ENCODE measurements at places on chromosomes 4 and X.

- DNase-seq = no peak
Measured at GRCh38 chr4:123297836-123298235, 98.8 kb upstream of the SPRY1 start.

- no peak for DNase-seq
Measured at GRCh38 chr4:127450276-127450675, 182.5 kb upstream of the INTU start.

GRCh38 chr4:67346654-67347053 is 198.6 kb downstream of the CENPC start:
- no peak for DNase-seq

DNA sequence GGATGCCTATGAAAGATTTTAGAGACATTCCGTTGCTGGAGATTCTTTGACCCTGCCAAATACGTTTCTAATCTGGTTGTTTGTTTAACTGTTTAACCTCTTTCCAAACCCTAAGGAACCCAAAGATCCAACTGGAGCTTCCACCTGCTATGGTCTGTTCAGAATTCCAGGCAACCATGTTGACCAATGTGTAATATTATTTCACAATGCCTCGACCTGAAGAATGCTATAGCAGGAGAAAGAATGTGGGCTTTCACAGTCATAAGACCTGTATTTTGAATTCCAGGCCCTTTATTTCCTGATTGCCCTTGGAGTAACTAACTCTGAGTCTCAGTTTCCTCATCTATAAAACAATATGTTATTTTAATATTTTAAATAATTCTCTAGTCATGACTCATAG is 90.8 kb downstream of the COL25A1 start:
- DNase-seq = no peak

- no peak for DNase-seq
Measured at GRCh38 chr4:141654098-141654497, 17.7 kb downstream of the IL15 start.

DNA sequence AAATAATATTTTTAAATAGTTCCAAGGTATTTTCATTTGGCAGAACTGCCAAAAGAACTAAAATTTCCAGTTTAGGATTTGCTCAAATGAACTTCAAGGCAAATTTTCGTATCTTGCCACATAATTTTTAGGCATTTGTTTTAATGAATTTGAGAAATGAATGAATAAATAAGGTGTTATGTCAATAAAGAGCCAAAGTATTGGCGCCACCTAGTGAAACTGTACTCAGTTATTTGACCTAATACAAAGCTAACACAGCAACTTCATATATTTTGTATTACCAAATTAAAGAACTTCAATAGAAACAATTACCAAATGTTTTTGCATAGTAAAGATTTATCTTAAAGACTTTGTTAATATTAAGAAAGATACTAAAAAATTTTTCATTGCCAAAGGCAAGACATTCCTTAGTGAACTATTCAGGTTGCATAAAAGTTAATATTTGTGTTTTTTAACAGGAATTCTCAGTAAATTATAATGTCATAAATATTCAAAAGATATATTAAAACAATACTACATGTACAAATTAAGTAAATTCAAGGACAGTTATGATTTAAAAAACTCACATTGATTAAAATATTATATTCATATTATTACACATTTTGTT is 50.3 kb downstream of the STPG2 start:
- no peak for DNase-seq

- DNase-seq = peak; percentile 30
Measured at GRCh38 chr4:337932-338758, 531 bp downstream of the ZNF141 start.

- DNase-seq = no peak
Measured at GRCh38 chr4:150078579-150079080, 385 bp downstream of the DCLK2 start.

DNA sequence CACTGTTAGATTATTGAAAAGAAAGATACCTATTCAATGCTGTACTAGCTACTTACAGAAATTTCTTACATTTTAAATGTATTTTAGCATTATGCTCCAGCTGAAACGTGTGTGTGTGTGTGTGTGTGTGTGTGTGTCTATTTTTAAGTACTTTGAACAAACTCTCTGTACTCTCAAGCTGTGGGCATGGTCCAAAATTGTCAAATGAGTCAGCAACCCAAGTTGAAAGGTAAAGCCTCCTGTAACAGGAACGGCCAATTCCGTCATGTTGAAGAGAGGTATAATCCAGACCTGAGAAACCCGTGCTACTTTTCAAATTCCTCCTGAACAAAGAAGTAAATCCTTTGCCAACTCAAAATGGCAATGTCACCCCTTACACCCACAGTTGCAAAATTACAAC is 20.5 kb downstream of the MAOB start:
- no peak for DNase-seq

- no peak for DNase-seq
Measured at GRCh38 chr4:48235050-48235449, 34.6 kb downstream of the TEC start.

GRCh38 chr4:121712001-121712651 is 15.3 kb upstream of the ANXA5 start:
- DNase-seq = no peak

DNA sequence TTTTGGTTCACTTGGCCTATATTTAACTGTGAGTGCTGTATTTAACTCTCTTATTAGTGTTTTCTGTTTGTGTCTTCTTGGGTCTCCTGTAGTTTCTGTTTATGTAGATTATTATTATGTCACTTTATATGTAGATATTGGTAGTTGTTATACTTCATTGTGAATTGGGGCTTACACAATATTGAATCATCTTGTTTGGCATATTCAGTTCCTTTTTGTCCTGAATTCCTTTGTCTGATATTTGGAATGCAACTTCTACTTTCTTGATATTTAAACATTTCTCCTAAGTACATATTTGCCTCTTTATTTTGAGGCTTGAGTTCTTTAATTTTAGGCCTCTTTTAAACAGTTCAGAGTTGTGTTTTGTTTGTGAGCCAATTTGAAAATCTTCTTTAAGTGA is 544.8 kb upstream of the ADGRL3 start:
- DNase-seq = no peak

GRCh38 chr4:125728568-125728967 is 413.8 kb downstream of the FAT4 start:
- DNase-seq = no peak

DNA sequence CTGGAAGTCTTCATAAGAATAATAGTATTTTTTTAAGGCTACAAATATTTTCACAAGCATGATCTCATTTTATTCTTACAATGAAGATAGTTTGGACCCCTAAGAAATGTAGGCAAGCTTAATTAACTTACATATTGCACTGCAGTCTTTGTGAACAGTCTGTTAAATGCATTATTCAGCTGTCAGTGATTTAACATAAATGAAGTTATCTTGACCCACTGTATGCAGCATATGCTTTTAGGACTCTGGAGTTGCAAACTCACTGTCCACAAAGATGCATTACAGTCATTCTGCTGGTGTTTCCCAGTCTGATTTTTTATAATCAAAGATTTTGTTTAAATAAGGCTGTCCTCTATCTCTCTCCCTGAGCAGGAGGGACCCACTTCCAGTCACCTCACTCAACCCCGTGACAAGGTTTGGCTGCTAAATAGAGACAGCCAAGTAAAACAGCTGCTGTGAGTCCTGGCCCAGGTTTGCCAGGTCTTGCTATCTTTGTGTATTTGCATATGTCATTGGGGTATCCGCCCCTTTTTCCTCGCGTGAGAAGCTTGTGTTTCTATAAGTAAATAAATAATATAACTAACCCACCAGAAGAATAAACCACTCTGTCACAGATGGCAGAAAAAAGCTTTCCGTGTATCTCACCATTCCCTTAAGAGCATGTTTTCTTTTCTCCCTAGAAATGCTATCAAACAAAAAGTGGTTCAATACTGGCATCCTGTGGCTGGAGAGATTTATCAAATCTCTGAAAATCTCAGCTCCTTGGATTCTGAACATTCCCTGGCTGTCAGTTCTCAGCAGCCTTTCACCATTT is 67.0 kb downstream of the SLC7A11 start:
- DNase-seq = no peak

GRCh38 chrX:96929036-96929435 is 45.3 kb downstream of the RPA4 start:
- no peak for DNase-seq

GRCh38 chr4:62344915-62345314 is 1144.8 kb downstream of the ADGRL3 start:
- DNase-seq = no peak

- no peak for DNase-seq
Measured at GRCh38 chr4:8573266-8573665, 6.9 kb upstream of the GPR78 start.

DNA sequence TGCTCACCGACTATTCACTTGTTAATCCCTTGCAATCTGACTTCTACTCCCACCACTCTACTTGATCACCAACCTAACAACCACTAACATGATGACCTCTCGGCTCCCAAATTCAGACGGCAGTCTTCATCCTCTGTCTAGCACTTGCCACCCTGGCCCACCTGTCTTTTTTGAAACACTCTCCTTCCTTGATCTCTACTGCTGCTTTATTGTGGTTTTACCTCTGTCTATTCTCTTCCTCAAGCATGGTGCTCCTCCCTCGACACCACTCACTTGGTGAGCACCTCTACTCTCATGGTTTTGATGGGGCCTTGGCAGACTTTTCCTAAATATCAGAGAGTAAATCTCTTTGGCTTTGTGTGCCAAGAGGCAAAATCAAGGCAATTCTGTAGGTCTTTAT is 21.7 kb upstream of the CXCR3 start:
- DNase-seq = no peak
